OCI-LY7 (cell line): ENCODE measurements at places on chromosomes 7 and 10.

- DNase-seq: no peak
Observed at GRCh38 chr7:19139706-19140327, 5.4 kb downstream of the FERD3L start.

- DNase-seq: no peak
Observed at GRCh38 chr7:128836729-128837348, 6.6 kb downstream of the FLNC start.

DNA sequence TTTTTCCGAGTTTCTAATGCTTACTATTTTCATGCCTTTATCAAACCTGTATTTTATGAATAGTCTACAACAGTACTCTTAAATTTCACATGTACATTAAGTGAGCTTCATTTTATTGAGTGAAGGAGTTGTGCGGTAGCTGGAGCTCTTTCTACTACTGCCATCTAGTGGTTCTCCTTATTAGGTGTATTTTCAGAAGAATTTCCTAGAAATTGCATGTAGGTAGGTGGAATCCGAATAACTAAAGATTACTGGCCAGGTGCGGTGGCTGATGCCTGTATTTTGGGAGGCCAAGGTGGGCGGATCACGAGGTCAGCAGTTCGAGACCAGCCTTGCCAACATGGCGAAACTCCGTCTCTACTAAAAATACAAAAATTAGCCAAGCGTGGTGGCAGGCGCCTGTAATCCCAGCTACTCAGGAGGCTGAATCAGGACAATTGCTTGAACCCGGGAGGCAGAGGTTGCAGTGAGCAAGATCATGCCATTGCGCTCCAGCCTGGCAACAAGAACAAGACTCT lies 38.3 kb downstream of the LRRC72 start:
- peak; percentile 52 for DNase-seq

DNA sequence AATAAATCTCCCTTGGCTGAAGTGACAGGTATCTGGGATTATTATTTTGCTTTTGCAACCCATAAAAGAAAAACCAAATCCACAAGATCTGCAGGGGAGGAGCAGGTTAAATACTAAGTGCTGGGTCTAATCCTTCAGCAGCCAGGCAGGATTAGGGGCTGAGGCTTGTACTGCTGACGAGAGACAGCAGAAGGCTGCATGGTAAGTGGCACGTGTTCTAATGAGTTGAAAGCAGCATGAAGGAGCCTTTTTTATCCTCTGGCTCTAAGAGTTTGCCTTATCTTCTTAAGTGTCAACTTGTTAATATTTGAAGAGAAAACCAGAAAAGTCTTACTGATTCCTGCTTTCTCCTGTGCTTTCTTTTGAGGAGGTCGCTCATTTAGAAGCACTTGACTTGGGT lies 50.0 kb downstream of the LYZL2 start:
- no peak for DNase-seq

- no peak for DNase-seq
Observed at GRCh38 chr7:21580073-21580521, 37.3 kb downstream of the DNAH11 start.

- no peak for DNase-seq
Observed at GRCh38 chr10:113859261-113859660, 4.8 kb downstream of the NHLRC2 start.

GRCh38 chr10:117365612-117366011 lies 9.6 kb downstream of the PDZD8 start:
- DNase-seq: no peak

GRCh38 chr7:47710201-47710935 lies 128.5 kb upstream of the TNS3 start:
- DNase-seq: no peak

GRCh38 chr7:155043756-155044155 lies 26.4 kb upstream of the HTR5A start:
- DNase-seq: no peak

DNA sequence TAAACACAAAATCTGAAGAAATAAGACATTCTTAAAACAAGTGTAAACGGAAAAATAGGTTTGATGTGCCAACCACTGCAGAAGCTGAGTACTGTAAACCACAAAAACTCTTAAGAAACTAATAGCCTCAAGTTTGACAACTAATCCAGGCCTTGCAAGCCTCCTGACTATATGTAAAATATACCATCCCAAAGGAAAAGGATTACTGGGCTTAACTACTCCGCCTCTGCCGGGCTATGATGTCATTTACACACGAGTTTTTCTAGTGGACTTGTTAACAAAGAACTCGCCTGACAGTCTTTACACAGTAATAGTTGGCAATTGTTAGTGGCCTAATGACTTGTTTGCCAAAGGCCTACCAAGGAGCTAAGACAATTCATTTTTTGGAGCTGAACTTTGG lies 2.1 kb downstream of the KIF5B start:
- DNase-seq: peak; percentile 6

DNA sequence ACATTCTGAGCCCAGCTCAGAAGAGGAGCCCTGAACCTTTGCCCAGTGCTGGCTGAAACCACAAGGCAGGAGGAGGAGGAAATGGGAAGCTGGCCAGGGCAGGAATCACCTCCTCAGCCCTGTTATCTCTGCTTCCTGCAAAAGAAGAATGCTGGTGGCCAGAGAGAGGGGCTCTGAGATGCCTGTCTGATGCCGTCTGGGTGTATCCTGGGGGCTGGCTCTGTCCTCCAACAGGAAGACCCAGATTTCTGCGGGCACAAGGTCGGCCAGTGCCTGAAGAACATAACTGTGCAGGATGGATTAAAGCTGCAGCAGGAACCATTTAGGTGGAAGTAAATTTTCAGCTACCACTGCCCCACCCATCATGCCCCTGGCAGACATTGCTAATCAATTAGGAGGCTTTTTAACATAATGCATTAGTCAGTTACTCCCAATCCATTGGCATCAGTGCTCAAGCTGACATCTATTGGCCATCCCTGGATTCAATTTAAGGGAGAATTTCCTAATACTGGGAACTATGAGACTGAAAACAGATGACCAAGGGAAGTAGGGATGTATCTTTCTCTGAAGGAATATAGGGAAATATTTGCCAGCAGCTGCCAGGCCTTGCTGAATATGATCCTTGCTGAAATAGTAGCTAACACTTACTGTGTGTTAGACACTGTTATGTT lies 67.7 kb downstream of the COL13A1 start:
- no peak for DNase-seq

DNA sequence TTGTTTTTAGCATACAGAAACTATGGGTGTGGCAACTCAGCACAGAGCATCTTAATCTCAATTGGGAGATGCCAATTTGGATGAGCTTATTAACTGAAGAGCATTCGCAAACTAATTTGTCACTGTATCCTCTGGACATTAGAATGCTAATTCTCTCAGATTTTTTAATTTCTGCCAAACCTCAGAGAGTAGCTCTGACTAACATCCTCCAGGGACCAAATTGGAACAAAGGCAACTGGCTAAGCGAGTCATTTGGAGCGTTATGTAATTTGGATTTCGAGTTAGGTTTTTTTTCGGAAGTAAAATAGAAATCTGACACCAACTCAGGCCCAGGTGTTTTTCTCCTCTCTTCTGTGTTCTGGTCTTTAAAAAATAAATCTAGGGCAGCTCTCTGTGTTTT lies 201.9 kb downstream of the BMPER start:
- DNase-seq: no peak

DNA sequence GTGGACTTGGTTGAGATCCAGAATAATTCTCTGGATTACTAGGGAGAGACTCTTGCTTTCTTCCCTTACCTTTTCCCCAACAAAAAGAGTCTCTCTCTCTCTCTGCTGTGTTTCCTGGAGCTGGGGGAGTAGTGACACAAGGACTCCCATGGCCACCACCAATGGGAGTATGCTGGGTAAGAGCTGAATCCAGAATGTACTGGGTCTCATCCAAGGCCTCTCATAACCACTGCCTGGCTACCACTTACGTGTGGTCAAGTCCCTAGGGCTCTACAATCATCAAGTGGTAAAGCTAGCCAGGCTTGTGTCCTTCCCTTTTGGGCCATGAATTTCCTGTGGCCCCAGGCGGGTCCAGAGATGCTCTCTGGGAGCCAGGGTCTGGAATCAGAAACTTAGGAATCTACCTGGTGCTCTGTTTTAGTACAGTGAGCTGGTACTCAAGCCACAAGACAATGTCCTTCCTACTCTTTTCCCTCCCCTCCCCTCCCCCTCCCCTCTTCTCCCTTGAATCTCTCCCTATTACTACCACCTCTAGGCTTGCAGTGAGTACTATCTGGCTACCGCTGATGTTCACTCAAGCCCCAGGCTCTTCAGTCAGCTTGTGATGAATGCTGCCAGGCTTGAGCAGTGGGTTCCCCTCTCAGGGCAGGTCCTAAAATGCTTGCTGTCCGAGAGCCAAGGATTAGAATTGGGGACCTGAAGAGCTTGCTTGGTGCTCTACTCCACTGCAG lies 196.6 kb downstream of the BBS9 start:
- no peak for DNase-seq

GRCh38 chr7:39252916-39253315 lies 275.2 kb downstream of the POU6F2 start:
- no peak for DNase-seq

DNA sequence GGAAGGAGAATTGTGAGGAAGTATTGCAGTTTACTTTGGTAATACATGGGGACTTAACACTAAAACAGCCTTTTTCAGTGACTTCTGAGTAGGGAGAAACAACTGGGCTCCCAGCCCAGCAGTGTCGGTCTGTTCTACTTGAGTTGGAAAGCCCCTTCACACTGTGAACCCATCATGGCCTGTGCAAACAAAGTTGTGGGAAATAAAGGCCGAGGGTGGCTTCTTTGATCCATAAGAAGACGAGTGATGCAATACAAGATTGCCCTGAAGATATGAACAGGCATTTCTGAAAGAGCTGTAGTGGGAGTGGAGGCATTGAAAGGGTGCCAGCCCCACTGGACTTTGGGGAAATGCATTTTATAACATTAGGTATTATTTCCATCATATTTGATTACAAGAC lies 28.3 kb downstream of the C10orf120 start:
- DNase-seq: no peak

GRCh38 chr10:3605882-3606281 lies 179.1 kb downstream of the KLF6 start:
- no peak for DNase-seq

GRCh38 chr10:6721480-6721879 lies 141.4 kb upstream of the PRKCQ start:
- no peak for DNase-seq

- DNase-seq: no peak
Observed at GRCh38 chr7:40382145-40382544, 247.3 kb downstream of the SUGCT start.

- no peak for DNase-seq
Observed at GRCh38 chr7:37541810-37542443, 93.3 kb upstream of the ELMO1 start.

- DNase-seq: no peak
Observed at GRCh38 chr7:50270531-50271018, 33.9 kb upstream of the IKZF1 start.

- no peak for DNase-seq
Observed at GRCh38 chr7:117132321-117133120, 179.2 kb downstream of the ST7 start.

DNA sequence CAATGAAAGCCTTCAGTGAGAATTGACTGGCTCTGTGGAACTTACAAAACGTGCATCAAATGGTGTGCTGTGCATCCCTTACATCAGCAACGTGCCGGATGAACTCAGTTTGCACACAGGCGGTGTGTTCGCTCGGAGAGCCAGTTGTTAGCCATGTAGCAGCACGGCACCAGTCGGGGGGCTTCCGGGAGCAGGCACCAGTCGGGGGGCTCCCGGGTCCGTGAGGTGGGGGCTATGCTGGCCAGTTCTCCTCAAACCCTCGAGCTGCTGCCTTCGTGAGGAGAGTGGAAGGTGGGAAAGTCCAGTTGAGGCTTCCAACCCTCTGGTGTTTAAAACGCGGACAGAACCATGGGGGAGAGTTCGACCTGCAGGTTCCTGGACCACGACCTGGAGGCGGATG lies 34.9 kb upstream of the UTF1 start:
- DNase-seq: no peak

- no peak for DNase-seq
Observed at GRCh38 chr7:54166419-54166818, 375.8 kb upstream of the VSTM2A start.

GRCh38 chr7:22782616-22783232 lies 39.9 kb downstream of the TOMM7 start:
- peak; percentile 75 for DNase-seq

DNA sequence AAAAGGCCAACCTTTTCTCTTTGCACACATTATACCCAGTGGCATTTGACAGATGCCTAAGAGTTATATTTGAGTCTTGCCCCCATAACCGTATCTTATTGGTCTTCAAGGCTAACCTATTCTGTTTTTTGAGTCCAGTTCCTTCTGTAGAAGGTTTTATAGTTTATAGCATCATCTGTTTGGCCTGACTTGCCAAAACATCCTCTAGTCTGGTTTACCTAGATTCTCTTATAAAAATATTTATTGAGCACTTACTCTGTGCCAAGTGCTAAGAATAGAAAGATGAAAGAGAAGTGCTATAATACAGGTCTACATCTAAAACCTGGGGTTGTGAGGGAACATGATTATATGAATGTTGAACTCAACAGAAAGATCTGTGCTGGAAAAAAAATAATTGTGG lies 55.9 kb upstream of the PIP4K2A start:
- no peak for DNase-seq

DNA sequence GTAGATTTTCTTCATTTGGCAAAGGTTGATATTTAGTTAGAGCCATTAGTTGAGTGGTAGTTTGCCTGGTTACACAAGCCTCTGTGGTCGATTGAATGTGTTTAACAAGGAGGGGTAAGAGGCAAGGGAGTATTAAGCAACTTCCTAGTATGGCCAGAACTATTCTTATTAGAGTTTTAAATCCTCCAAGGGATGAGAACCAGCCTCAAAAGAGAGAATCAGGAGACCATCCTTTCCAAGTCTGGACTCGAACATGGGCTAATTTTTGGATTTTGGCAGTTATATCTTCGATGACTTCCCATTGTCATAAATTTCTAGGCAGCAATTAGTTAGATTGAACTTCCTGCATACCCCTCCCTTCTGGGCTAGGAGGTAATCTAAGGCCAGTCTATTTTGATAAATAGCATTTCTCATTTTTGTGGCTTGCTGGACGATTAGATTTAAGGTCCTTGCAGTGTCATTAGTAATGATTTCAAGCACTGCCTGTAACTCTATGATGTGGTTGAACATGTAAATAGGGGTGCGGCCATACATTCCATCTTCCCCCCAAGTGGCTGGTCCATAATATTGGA lies 219.5 kb upstream of the KCND2 start:
- no peak for DNase-seq

GRCh38 chr10:58436071-58436470 lies 50.9 kb downstream of the TFAM start:
- DNase-seq: peak; percentile 7

GRCh38 chr7:37982423-37982822 lies 62.0 kb downstream of the EPDR1 start:
- DNase-seq: no peak

DNA sequence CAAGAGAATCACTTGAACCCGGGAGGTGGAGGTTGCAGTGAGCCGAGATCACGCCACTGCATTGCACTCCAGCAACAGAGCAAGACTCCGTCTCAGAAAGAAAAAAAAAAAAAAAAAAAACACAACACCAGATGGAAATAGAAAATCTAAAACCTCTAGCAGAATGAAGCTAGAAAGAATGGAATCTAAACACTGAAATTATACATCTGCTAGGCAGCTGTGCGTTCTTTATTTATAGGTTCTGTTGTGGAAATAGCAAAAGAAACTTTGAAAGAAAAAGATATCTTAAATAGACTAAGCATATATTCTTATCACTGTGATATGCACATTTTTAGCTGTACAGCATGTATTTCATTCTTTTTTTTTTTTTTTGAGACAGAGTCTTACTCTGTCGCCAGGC lies 17.1 kb downstream of the BMPR1A start:
- DNase-seq: no peak

GRCh38 chr10:96374639-96374984 lies 15.8 kb upstream of the OPALIN start:
- DNase-seq: no peak

- DNase-seq: no peak
Observed at GRCh38 chr10:31157123-31158010, 125.7 kb upstream of the ZNF438 start.
